Natural killer cell treated with Interleukin-12 subunit alpha and Interleukin-12 subunit beta and Interleukin-15 and Interleukin-18, amount 100 ng/mL, for 72 hours (primary cell): ENCODE measurements at places on chromosomes 3 and 15. TPM values are rescaled to one million over a fixed set of nuclear protein-coding genes. Genes with fewer than 3 reads are reported as not detected.

CKMT1B gene
- not detected for total RNA-seq

PLAAT1 gene
- total RNA-seq, result not detected

CSPG5 gene
- total RNA-seq, result 0.29 TPM

GPR149 gene
- total RNA-seq, result not detected

CYP1A1 gene
- total RNA-seq, result 4.6 TPM

PCSK6 gene
- total RNA-seq, result 0.95 TPM

FOXL2 gene
- not detected for total RNA-seq

- no peak for DNase-seq
- H3K27me3 ChIP-seq, result peaks cover 70% of the 10 kb centered on the region
- H3K36me3 ChIP-seq, result peaks cover 6% of the 10 kb centered on the region
- peaks cover 9% of the 10 kb centered on the region for H3K4me1 ChIP-seq
Measured at GRCh38 chr3:194203482-194204041, 67.6 kb downstream of the HES1 start.

GRCh38 chr3:106288781-106289180, 420.0 kb upstream of the CBLB start:
- no peaks in the 10 kb centered on the region for H3K27me3 ChIP-seq
- H3K36me3 ChIP-seq, result no peaks in the 10 kb centered on the region
- no peak for DNase-seq

GRCh38 chr3:175075269-175075668, 216.1 kb downstream of the NAALADL2 start:
- H3K4me1 ChIP-seq, result no peaks in the 10 kb centered on the region
- H3K36me3 ChIP-seq, result no peaks in the 10 kb centered on the region
- no peak for DNase-seq
- H3K27ac ChIP-seq, result no peak overlapping the region
- no peaks in the 10 kb centered on the region for H3K27me3 ChIP-seq
- H3K4me3 ChIP-seq, result no peak overlapping the region

- H3K27ac ChIP-seq, result no peak overlapping the region
- H3K27me3 ChIP-seq, result no peaks in the 10 kb centered on the region
- H3K36me3 ChIP-seq, result no peaks in the 10 kb centered on the region
- H3K4me3 ChIP-seq, result no peak overlapping the region
Measured at GRCh38 chr15:78200276-78200930, 34.0 kb downstream of the ACSBG1 start.

DNA sequence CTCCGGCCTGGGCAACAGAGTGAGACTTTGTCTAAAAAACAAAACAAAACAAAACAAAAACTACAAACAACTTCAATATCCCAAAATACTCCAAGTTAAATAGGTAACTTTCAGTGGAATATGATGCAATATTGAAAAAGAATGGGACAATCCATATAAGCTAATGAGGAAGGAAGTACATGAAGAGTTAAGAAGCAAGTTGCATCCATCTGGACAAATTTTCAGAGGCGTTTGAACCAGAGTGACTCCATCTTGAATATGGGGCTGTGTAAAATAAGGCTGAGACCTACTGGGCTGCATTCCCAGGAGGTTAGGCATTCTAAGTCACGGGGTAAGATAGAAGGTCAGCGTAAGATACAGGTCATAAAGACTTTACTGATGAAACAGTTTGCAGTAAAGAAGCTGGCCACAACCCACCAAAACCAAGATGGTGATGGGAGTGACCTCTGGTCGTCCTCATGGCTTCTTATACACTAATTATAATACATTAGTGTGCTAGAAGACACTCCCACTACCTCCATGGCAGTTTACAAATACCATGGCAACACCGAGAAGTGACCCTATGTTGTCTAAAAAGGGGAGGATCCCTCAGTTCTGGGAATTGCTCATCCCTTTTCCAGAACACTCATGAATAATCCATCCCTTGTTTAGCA, 58.1 kb upstream of the LCTL start:
- no peaks in the 10 kb centered on the region for H3K36me3 ChIP-seq
- no peak overlapping the region for H3K27ac ChIP-seq
- H3K27me3 ChIP-seq, result peaks cover 26% of the 10 kb centered on the region
- H3K4me3 ChIP-seq, result no peak overlapping the region

DNA sequence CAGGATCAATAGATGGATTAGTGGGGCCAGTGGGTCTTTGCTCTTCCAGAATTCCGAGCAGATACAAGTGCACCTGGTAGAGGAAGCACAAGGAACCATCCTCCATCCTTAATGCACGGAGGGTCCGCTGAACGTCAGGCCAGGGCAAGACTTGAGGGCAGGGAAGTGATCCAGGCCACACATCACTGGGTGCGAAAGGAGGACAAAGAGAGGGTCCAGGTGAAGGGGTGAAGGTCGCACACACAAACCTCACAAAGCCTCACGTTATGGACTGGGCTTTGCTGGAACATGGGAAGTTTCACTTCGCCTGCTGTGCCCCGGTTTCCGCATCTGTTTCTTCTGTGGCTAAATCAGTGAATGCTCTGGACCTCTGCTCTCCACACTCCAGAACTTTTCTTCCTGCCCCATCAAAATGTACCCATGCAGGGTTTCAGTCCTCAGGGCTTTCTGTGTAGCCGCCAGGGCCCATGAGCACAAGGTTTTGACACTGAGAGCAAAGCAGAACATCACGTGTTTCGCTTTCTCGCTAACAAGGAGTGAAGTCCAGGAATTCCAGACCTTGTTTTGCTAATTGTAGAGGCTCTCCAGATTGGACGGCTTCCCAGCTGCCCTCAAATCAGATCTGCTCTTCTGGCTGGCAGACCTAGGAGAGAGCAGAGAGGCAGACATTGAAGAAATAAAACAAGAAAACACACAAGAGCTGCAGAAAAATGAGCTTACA, 56.3 kb downstream of the KLF15 start:
- H3K4me1 ChIP-seq, result no peaks in the 10 kb centered on the region
- no peak overlapping the region for H3K4me3 ChIP-seq
- no peak overlapping the region for H3K27ac ChIP-seq
- H3K27me3 ChIP-seq, result peaks cover 30% of the 10 kb centered on the region

GRCh38 chr3:58164906-58165821, 45.6 kb downstream of the DNASE1L3 start:
- H3K4me1 ChIP-seq, result peaks cover 6% of the 10 kb centered on the region
- DNase-seq, result no peak
- H3K27ac ChIP-seq, result no peak overlapping the region
- no peaks in the 10 kb centered on the region for H3K36me3 ChIP-seq

DNA sequence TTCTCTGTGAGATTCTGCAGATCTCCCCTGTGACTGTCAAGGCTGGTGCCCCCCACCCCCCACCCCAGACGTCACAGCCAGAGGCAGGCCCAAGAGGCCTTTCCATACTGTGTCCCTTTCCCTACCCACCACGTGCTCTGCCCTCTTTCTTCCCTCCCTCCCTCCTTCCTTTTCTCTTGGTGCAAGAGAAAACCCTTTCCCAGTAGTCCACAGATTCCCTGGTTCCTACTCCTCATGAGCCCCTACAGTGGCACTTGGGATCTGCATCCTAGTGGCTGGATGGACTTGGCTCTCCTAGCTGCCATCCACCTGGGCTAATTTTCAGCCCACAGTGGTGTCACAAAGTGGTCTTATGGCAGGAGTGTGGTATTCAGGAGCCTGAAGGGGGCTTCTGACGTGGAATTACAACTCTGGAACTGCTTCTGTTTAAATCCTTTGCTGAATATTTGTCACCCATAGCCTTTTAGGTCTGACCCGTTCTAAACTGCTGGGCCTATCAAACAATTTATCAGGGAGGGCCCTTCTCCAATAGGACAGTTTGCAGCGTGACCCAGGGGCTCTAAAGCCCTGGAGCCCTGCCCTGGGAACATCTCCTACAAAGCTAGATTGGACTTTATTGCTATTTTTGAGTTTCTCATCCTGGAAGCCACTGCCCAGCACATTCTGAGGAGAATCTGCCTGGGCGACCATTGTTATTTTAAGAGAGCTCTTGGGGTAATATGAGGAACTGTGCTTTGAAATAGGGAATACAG, 35.3 kb downstream of the KLF13 start:
- peaks cover 83% of the 10 kb centered on the region for H3K4me1 ChIP-seq
- H3K27me3 ChIP-seq, result no peaks in the 10 kb centered on the region
- DNase-seq, result no peak
- peak overlapping the region; percentile 89 for H3K4me3 ChIP-seq
- peaks cover 3% of the 10 kb centered on the region for H3K36me3 ChIP-seq

DNA sequence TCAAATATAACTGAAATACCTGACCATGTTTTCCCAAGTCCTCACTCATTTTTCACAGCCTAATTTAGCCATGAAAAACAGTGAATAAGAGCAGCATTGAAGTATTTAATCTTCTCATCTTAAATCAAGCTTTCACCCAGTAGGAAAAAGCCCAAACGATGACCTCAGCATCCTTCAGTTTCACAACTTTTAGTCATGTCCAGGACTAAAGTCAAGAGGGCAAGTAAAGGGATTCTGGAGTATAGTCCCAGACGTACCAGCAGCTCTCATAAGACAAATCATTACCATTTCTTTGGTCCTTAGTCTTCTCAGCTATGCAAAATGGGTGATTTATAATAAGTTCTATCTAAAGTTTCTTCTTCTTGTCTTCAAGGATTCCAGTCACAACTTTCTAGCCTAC, 237.3 kb downstream of the IL5RA start:
- DNase-seq, result no peak
- H3K27me3 ChIP-seq, result peaks cover 8% of the 10 kb centered on the region
- H3K36me3 ChIP-seq, result no peaks in the 10 kb centered on the region

- no peak overlapping the region for H3K4me3 ChIP-seq
- H3K4me1 ChIP-seq, result no peaks in the 10 kb centered on the region
- H3K36me3 ChIP-seq, result no peaks in the 10 kb centered on the region
- H3K27me3 ChIP-seq, result peaks cover 26% of the 10 kb centered on the region
- no peak overlapping the region for H3K27ac ChIP-seq
Measured at GRCh38 chr3:32655167-32655566, 29.8 kb upstream of the CNOT10 start.

DNA sequence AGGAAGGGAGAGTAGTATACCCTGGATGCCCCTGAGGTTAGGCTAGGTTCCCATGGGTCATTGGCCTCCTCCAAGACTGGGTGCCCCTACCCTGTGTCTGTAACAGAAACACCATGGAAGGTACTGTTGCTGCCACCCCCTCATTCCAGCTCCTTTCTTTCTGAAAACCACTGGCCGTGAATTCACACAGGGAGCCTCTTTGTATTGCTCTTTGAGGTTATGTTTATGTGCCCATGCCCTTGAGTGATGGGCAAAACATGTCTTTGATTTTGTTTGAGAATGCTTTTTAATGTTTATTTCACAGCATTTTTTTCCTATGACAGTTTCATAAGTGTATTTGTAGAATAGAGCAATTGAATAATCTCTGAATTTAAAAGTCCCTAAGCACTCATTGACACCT, 79.7 kb downstream of the RARB start:
- H3K36me3 ChIP-seq, result no peaks in the 10 kb centered on the region
- H3K27me3 ChIP-seq, result peaks cover 9% of the 10 kb centered on the region
- H3K4me1 ChIP-seq, result no peaks in the 10 kb centered on the region
- no peak overlapping the region for H3K4me3 ChIP-seq
- no peak overlapping the region for H3K27ac ChIP-seq
- DNase-seq, result no peak

DNA sequence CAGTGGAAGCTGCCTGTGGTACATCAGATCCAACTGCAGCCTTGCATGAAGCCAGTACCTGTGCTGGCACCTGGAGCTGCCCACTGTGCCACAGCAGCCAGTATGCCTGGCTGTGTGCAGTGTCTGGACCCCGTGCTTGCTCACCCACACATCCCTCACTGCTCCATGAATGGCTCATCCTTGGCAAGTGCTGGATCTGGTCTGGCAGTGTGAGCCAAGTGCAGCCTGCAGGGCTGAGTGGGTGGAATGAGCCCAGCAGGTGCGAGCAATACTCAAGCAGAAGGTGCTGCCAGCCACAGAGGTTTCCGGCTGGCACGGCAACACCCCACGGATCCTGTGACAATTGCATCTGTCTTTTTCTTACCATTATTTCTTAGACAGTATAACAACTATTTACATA, 488.2 kb upstream of the ROBO2 start:
- H3K27me3 ChIP-seq, result no peaks in the 10 kb centered on the region
- H3K27ac ChIP-seq, result no peak overlapping the region
- H3K36me3 ChIP-seq, result peaks cover 6% of the 10 kb centered on the region
- H3K4me1 ChIP-seq, result no peaks in the 10 kb centered on the region

GRCh38 chr3:196400331-196400730, 31.9 kb downstream of the UBXN7 start:
- no peaks in the 10 kb centered on the region for H3K27me3 ChIP-seq
- H3K27ac ChIP-seq, result no peak overlapping the region
- no peaks in the 10 kb centered on the region for H3K36me3 ChIP-seq
- H3K4me3 ChIP-seq, result no peak overlapping the region
- no peaks in the 10 kb centered on the region for H3K4me1 ChIP-seq

GRCh38 chr15:73884159-73884558, 10.8 kb downstream of the TBC1D21 start:
- H3K4me3 ChIP-seq, result no peak overlapping the region
- no peak overlapping the region for H3K27ac ChIP-seq
- no peaks in the 10 kb centered on the region for H3K4me1 ChIP-seq
- peaks cover 6% of the 10 kb centered on the region for H3K27me3 ChIP-seq
- H3K36me3 ChIP-seq, result no peaks in the 10 kb centered on the region
- no peak for DNase-seq

GRCh38 chr3:111669926-111670630, 74.9 kb upstream of the ZBED2 start:
- peak overlapping the region; percentile 94 for H3K27ac ChIP-seq
- peaks cover 6% of the 10 kb centered on the region for H3K36me3 ChIP-seq
- peaks cover 73% of the 10 kb centered on the region for H3K4me1 ChIP-seq
- DNase-seq, result no peak
- no peaks in the 10 kb centered on the region for H3K27me3 ChIP-seq

- no peaks in the 10 kb centered on the region for H3K36me3 ChIP-seq
- H3K4me3 ChIP-seq, result no peak overlapping the region
- no peak for DNase-seq
Measured at GRCh38 chr15:57339321-57339720, 37.0 kb upstream of the CGNL1 start.

- H3K4me3 ChIP-seq, result peak overlapping the region; percentile 25
- H3K27me3 ChIP-seq, result peaks cover 73% of the 10 kb centered on the region
- no peak for DNase-seq
- H3K4me1 ChIP-seq, result peaks cover 9% of the 10 kb centered on the region
Measured at GRCh38 chr3:72176537-72177041, 391.6 kb upstream of the PROK2 start.

DNA sequence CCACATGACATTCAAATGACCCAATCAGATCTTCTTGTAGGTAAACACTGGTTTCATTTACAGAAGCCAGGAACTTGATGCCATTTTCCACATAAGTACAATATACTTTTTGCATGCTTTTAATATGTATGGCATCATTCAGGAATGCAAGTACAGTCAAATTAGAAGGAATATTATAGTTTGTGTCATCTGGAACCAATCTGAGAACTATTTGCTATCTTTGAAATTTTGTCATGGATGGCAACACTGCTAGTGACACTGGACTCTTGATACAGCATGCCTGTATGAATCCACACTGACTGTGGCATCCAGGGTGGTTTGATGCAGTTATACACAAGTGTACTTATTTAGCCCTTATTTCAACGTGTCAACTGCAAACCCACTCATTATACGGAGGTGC, 141.6 kb downstream of the EBLN2 start:
- peaks cover 6% of the 10 kb centered on the region for H3K27me3 ChIP-seq
- DNase-seq, result no peak
- no peak overlapping the region for H3K27ac ChIP-seq
- H3K4me3 ChIP-seq, result no peak overlapping the region
- H3K36me3 ChIP-seq, result no peaks in the 10 kb centered on the region
